NAMALWA (cell line): ENCODE measurements at places on chromosomes 6 and 20.

GRCh38 chr6:137904822-137905617, 38.0 kb downstream of the TNFAIP3 start:
- DNase-seq: no peak

- peak; percentile 84 for DNase-seq
Measured at GRCh38 chr6:7390226-7390878, 744 bp downstream of the RIOK1 start.

DNA sequence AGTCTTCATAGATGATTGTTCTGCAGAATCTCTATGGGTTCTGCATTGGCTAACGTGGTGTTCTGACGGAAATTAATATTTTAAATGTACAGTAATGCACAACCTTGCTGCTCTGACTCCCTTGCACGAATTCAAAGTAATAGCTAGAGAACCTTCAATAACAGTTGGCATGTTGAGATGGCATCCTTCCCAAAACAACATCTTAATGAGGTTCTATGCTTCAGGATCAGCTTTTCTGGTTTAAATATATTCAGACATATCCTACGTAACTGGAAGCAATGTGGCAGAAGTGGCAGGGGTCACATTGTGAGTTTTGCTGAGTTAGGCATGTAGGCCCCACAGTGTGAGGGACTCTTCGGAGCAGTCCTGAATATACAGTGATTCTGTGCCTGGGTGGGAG, 25.7 kb downstream of the DSE start:
- no peak for DNase-seq

- no peak for DNase-seq
Measured at GRCh38 chr6:44789061-44789460, 401.6 kb downstream of the CDC5L start.

DNA sequence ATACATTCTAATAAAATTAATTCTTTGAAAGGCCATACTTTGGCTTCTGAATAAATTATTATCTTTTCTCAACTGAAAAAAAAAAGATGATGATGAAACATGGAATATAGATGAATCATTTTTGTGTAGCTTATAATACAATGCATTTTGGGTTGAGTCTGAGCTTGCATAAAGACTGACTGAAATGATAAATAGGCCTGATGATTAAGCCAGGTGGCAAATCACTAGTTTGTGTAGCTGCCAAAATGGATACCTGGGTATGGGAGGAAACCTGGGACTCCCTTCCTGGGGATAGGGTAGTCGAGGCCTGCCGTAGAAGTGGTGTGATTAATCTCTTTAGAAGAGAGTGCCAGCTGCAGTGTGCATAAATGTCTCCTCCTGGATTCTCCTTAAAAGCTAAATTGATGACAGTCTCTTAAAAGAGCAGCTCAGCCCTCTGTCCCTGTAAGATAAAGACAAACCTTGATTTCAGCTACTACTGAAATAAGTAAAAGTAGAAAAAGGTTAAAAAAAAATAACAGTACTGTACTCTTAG, 275.1 kb downstream of the GRIK2 start:
- no peak for DNase-seq

DNA sequence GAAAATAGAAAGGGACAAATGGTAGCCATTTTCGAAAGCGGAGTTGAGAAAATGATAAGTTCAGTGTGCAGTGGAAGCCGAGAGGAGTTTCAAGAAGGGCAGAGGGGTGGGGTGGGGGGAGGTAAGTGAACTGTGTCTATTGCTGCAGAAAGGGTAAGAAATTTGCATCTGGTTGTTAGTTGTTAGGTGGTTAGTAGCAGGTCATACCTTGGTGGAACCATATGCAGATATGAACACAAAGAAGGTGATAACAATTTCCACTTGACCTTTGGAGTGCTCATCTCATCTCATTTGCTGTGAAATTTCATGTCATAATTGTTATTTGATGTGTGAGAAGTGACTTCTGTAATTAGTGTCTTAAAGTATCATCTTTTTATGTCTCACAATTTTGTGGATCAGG, 288.2 kb downstream of the QKI start:
- DNase-seq: no peak

GRCh38 chr6:74549746-74550145, 656.1 kb downstream of the COL12A1 start:
- DNase-seq: peak; percentile 1

GRCh38 chr20:6212903-6213302, 90.1 kb upstream of the FERMT1 start:
- DNase-seq: no peak
